ENCODE measurements at places on chromosomes 5 and 9.

DNA sequence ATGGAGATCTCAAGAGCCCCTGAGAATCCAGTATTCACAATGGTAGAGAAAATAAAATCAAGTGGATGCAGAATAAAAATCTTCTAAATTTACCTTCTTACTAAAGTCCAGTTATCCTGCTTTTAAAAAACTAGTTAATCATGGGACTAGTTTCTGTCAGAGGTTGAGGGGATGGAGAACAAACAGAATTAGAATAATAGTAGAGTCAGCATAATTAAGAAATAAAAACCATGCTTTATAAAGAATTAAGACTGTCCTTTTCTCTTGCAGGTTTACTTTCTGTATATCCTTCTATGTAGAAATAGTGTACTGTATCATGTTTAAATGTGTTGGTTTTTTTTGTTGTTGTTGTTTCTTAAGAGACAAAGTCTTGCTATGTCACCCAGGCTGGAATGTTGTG, 23.0 kb downstream of the ACOT12 start:
- DNase-seq = no peak

DNA sequence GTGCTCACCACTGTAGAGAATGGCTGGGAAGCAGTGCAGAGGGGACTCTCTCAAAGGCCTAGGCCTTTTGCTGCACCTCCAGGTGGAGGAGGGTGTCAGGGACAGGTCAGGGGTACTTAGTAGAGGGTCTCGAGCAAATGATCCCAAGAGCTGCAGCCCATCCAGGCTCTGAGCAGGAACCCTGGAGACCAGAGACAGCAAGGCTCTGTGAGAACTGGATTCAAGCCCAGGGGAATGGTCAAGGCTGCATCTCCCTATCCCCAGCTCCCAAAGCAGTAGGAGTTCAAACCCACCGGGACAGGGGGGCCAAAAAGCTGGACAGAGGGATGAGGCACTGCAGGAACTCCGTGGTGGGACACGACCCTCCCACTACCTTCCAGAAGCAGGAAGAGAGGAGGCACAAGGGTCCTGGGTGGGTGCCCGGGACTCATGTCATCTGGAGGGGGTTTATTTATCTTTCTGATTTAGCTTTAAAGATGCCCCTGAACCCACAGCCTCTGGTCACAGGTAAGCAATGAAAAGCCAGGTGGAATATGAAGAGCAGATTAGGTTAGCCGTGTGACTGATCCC, 124.8 kb downstream of the MVB12B start:
- no peak for DNase-seq

DNA sequence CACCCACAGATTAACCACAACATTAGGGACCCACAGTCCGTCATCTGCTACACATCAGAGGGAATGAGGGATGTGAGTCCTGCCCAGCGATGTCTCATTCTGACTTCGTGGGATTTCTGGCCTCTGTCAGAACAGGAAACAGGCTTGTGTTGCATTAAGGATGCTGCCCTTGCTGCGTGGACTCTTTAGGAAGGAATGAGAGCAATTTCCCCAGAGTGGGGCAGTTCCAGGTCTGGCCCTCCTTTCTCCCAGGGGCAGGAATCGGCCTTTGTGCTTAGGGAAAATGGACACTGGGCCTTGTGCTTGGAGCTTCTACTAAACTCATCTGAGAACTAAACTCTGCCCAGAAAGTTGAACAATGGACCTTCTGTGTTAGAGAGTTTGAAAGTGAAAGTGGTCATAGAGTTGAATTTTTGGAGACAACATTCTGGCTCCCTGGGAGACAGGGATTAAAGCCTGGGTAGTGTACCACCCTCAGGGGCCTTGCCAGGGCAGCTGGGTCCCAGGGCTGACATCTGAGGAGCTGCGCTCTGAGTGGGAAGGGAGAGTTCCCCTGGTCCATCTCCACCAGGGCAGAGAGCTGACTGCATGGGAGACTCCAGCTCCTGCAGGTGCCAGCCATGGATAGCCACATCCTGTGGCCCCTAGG, 37.8 kb upstream of the S1PR3 start:
- DNase-seq = no peak

DNA sequence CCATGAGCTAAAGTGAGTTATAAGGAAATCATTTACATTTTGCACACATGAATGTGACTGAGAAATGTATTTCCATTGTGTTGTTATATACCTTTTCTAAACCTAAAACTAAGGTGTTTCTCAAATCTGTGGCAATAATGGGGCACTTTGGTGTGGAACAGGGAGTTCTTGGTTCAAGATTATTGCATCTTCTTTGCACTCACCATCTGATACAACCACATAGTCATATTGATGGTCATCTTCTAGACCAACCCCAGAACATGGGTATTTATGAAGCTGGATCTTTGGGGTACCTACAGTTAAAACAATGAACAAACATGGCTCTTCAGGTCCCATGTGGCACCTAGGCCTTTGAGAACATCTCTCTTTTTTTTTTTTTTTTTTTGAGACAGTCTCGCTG, 24.6 kb upstream of the SHOC1 start:
- no peak for DNase-seq

- peak; percentile 16 for DNase-seq
Observed at GRCh38 chr5:123512611-123513461, 859 bp downstream of the CSNK1G3 start.

GRCh38 chr9:79759460-79759859, 187.7 kb downstream of the TLE4 start:
- no peak for DNase-seq

DNA sequence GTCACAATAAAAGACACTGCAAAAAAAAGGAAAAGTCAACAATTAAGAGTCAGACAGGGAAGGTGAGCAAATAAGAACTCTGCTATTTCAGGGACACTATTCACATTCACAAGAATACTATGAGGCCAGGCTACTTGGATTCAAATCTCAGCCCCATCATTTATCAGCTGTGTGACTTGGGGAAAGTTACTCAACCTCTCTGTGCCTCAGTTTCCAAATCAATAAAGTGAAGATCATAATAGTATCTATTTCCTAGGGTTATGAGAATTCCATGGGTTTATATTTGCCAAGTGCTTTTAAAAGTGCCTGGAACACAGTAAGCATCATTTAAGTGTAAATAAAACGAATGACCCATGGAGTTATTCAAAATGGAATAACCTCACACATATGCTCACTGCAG, 56.4 kb downstream of the ALDH7A1 start:
- DNase-seq = no peak

GRCh38 chr5:139707445-139708003, 59.4 kb downstream of the CXXC5 start:
- DNase-seq = no peak

DNA sequence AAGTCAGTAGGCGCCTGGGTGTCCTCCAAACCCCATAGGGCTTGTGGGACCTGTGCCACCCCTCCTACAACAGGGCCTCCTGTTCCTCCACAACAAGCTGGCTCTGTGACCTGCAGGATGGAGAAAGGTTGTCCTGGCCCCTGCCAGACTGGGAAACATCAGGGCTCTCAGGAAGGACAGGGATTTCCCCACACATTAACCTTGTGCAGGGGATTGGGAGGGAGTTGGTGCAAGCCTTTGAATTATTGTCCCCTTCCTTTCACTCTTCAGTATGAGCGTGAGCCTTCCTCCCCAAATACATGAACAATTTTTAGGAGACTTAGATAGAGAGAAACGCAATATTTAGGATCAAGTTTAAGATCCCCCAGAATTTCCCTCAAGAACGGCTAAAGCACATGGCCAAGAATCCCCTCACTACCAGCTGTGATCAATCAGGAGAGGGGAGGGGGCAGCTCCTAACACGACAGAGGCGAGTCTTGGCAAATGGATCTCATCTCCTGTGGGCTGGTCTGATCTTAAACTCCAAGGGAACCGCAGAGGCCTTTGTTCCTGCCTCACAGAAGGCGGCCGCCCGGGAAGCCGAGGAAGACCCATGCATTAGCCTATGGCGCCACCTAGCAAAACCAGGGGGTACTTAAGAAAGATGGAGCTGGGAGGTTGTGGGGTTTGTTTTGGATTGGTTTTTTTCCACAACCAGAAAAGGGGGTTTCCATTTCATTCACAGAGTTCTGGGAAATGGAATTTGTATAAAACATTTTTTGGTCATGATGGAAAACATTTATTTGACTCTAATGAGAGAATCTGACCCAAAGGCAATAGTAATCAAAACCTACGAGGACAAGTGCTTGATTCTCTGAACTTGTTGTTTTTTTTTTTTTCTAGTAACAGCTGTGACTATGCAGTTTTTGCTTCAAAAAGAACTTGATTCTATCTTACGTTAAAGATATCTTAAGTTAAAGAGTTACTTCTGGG, 36.1 kb upstream of the OSMR start:
- no peak for DNase-seq

- no peak for DNase-seq
Observed at GRCh38 chr9:34187891-34188240, 9.0 kb downstream of the UBAP1 start.

- DNase-seq = no peak
Observed at GRCh38 chr9:101995231-101995630, 256.8 kb upstream of the GRIN3A start.

Measured in effector CD4-positive, alpha-beta T cell (primary cell).